ENCODE measurements at places on chromosomes 5 and 9.

DNA sequence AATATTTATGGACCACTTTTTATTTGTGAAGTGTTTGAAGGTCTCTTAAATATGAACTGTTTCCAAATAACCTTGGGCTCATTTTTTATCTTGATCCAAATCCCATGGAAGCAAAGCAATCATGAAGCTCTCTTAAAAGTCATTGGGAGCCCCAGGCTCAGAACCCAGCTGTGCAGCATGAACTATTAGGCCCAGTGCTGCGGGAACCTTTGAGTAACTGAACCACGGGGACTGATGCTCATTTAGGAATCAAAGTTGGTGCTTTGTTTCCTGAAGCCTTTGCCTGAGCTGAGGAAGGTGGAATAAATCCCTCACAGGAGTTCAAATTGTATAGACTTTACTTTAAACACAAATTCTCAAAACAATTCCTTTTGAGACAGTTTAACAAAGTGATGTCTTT, 27.8 kb downstream of the MAT2B start:
- DNase-seq = no peak

- peak; percentile 55 for DNase-seq
Observed at GRCh38 chr5:140182803-140183367, 7.9 kb downstream of the CYSTM1 start.

GRCh38 chr5:132961887-132962286, 1.5 kb downstream of the AFF4 start:
- no peak for DNase-seq

DNA sequence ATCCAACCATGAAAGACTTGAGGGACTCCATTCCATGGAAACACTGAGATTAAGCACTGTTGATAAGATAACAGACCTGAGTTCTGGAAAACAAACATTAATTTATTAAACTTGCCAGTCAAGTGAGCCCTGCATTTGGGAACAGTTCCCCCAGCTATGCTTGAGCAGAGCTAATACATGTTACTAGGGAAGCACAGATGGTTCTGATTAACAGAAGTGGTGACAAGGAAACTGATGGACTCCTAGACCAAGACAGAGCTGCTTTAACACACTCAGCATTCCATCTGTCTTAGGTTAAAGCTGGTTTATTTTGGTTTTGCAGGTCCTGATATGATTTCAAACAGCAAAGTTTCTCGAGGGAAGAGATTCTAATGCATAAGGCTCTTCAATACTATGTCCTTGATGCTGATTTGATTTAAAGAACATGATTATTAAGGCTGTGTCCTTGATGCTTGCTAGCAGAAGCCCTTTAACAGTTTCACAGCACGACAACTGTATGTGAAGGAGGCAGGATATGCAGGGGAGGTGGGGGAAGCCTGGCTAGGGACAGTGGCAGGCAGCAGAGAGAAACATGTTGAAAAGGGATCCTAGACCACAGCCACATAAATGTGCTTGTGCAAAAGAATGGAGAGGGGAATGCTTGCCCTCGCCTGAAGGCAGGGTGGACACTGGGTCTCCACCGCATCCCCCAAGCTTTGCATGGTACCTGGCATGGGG, 66.2 kb downstream of the ACTBL2 start:
- DNase-seq = no peak

DNA sequence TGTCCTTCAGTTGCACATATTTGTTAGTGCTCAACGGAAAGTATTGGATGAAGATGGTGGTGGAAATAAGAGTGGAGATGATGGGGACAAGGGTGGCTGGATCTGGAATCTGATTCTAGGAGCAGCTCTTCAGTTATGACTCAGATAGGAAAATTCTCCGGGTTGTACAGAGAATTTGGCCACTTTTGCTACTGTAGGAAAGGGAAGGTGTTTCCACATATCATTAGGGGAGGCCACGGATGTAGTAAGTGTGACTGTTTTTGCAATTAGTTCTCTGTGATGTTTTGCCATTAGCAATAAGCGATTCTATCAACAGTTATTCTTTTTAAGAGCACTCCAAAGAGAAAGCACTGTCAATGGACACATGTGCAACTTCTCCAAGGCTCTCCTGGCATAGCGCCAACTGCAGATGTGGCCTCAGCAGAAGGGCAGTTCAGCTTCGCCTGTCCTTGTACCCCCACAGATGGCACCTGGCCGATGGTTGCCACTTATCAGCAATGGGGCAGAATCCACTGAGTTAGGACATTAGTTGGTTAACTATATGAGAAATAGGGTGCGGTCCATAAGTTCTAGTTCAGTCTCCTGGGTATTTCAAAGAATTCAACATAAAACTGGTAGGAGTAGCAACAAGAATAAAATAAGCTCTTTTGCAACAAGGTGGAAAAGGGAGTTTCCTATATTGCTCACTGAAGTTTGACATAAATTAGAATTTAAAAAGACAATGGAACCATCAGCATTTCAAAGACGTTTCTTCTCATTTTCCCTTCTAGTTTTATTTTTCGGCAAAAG, 96.3 kb downstream of the ARSB start:
- DNase-seq = no peak

GRCh38 chr5:14672082-14672481, 7.6 kb downstream of the OTULIN start:
- no peak for DNase-seq

DNA sequence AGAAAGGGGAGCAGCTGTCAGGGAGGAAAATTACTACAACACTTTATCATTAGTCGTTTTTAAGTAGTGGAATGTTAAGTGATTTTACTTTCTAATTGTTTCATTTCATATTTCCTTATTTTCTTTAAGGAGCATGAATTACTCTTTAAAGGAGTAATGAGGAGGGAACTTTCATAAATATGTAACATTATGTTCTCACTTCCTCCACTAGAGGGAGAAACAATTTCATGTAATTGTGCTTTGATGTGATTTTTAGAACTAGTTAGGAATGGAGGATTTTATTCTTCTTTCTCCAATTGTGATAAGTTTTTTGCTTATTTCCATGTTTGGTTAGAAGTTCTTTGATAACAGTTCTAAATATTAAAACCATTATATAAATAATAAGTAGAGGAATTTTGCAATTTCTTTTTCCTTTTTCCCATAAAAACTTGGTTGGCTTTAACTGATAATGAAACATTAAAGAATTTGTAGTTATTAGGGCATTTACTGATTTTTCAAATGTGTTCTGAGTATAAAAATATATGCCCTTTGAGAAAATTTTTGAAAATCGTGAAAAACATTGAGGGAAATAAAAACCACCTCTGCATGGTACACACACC, 25.6 kb downstream of the CEP78 start:
- no peak for DNase-seq

DNA sequence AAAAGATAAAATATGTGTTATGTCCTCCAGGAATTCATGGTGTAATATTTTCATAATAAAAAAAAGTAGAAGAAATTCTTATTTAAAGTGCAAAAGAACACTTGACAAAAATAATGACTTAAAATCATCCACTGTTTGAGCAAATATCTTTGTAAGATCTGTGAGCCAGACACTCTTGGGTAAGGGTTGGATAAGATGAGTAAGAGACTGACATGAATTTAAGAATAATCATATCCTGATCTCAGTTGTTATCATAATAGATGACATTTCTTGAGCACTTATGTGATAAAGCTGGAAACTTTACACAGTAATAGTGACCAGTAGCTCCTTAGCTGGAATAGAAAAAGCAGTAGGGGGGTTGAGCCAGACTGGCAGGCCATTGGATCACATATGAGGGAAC, 40.0 kb upstream of the ADRB2 start:
- DNase-seq = no peak

- no peak for DNase-seq
Observed at GRCh38 chr9:2755285-2755684, 38.0 kb downstream of the KCNV2 start.

- no peak for DNase-seq
Observed at GRCh38 chr9:128575916-128576315, 23.5 kb downstream of the SPTAN1 start.

DNA sequence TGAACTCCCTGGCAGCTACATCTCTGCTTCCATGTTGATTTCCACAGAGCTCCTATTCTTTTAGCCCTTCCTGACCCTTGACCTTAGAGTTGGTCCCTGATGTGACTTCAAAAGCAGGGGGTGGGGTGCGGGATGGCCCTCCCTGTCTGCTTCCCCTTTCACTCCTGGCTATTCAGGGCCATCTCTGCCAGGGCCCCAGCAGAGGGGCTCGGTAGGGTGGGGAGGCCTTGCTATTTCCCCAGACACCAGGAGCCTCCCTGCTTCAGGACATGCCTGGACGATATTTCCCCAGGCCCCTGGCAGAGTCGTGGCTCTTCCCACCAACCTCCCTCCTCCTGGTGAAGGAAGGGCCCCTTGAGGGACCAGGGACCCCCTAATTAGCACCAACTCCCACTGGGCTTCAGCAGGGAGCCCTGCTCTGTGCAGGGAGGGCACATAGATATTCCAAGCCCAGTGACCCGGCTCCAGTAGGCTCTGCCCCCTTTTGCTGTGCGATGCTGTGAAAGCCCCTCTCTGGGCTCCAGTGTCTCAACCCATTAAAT, 17.3 kb downstream of the CORO2A start:
- DNase-seq = no peak

DNA sequence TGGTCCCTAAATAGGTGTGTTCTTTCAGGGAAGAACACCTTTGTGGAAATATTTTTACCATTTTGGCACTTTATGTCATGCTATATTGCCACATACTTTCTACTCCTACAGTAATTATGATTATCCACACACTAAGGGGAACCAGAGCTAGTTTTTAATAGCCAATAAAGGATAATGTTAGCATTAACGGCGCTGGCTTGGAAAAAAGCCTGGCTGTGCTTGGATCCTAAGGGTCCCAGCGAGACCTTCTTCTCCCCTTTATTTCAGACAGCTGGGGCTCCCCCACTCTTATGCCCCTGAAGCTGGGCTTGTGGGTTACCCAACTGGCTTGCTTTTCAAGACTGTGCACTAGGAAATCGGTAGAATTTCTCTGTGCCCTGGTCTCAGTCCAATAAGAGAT, 158.5 kb upstream of the NFIL3 start:
- DNase-seq = no peak

GRCh38 chr5:73273379-73274050, 100.5 kb downstream of the TMEM174 start:
- DNase-seq = no peak

- no peak for DNase-seq
Observed at GRCh38 chr9:69085569-69086283, 50.2 kb downstream of the FXN start.

DNA sequence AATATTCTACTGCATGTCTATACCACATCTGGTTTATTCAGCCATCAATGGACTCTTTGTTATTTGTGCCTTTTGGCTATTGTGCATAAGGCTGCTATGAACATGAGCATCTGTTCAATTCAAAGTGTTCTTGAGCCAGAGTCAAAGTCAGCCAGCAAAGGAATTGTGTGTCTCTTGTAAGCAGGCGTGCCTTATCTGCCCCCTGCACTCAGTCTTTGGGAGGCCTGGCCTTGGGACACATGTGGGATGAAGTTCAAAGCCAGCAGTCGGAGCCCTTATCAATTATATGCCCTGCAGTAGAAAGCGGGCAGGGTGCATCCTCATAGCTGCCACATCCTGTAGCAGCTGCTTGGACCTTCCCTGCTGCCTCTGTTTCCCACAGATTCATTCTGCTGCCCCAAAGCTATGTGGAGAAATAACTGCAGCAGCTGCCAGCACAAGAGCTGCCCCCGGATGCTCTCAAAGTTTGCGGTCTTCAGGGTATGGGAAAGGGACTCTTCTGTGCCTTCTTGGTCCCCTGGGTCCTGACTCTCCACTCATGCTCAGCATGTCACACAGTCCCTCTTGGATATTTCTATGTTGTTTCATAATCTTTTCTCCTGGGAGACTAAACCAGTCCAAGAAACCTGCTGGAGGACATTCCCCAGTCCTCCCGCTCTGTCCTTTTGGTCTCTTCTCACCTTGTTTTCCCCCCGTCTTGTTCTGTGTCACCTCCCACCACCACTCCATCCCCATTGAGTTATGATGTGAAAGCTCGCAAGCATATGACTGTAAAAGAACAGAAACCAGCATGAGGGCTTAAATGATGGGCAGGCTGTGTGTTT, 35.9 kb downstream of the STOM start:
- no peak for DNase-seq

DNA sequence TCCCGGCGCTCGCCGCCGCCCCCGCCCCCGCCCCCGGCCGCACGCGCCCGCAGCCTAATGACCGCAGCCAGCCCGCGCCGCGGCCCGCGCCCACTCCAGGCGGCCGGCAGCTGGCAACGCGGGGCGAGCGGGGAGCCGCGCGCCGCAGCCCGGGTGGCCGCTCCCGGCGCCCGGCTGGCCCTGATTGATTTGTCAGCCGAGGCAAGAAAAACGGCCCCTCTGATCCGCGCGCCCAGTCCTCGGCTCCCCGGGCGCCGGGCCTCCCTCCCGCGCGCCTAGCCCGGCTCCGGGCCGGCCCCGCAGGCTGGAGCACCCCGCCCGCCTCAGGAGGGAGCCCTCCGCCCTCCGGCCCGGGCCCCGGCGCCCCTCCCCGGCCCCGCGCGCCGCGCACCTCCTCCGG, 11.9 kb upstream of the LHX2 start:
- no peak for DNase-seq

DNA sequence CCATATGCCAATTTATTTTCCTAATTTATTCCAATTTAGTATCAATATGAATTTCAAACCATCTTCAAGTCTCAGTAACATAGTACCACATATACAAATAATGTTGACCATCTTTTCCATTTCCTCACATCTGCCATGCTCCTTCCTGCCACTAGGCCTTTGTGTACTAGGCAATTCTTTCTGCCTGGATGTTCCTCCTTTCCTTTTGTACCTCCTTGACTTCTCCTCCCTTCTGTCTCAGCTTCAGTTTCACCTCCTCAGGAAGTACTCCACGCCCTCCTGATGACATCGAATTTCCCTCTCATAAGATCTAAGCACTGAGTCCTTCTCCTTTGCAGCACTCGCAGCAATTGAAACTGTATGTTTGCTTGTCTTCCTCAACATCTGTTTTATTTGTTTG, 53.9 kb downstream of the MEF2C start:
- no peak for DNase-seq

GRCh38 chr9:10661994-10662393, 49.2 kb upstream of the PTPRD start:
- no peak for DNase-seq

- peak; percentile 13 for DNase-seq
Observed at GRCh38 chr5:55742778-55743177, 4.9 kb downstream of the DDX4 start.

- DNase-seq = no peak
Observed at GRCh38 chr5:28110781-28111180, 1072.4 kb upstream of the CDH9 start.

- no peak for DNase-seq
Observed at GRCh38 chr9:31065691-31066090, 1318.8 kb upstream of the ACO1 start.

DNA sequence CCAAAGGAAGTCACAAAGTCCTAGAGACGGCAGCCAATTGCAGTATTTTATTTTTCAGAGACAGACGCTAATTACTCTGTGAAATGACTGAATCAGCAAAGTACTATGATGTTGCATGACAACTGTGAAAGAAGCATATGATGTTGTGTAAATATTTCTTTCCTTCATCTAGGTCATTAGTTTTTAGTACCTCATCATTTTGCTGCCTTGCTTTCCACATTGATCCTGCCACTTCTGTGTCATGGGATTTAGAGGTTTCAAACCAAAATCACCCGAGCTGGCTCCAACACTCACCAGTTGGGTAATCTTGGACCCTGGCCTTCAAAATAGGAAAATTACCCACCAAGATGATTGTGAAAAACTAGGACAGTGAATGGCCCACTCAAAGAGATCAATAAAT, 585.2 kb downstream of the ACTL7B start:
- no peak for DNase-seq
